NK-92 treated with Interleukin-12 subunit alpha and Interleukin-12 subunit beta, amount 100 ng/mL, for 24 hours (cell line): ENCODE measurements at places on chromosomes 1 and 21.

DNA sequence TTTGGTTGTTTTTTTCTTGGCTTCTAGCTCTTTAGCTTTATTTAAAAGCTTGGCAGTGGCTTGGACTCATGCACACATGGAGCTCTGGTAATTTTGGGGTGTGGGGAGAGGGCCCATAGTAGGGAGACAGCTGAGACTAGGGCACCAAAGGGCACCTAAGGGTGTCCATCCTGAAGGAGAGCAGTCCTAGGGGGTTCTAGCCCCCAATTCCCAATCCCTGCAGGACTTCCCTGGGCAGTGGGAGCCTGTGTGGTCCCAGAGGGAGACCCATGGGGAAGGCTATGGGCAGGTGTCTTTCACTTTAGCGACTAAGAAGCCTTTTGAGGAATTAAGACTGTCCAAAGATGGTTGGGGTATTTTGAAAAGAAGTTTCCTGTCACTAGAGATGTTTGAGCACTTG lies 6.9 kb downstream of the CYP4B1 start:
- DNase-seq: no peak

GRCh38 chr1:24127134-24127800 lies 15.3 kb upstream of the MYOM3 start:
- no peak for DNase-seq

- no peak for DNase-seq
These were observed 25.0 kb upstream of the EPHB2 start for GRCh38 chr1:22685591-22686059.

DNA sequence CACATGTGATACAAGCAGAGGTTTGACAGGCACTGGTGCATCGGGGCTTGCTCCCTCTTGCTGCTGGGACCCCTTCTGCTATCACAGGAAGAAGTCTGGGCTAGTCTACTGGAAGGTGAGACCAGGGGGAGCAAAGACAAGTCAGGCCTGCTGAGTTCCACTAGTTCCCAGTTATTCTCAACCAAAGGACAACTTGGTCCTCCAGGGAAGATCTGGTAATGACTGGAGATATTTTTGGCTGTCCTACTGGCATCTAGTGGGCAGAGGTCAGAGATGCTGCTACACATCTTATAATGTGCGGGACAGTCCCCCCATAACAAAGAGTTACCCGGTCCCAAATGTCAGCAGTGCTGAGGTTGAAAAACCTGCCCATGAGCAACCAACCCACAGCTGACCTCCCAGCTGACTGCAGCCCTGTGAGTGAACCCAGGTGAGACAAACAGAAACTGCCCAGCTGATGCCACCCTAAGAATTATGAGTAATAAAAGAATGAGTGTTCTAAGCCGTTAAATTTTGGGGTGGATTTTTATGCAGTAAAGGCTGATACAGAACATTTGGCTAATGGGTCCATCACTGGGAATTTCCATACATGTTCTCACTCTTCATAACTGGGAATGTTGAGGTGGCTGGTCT lies 71.6 kb downstream of the NENF start:
- DNase-seq: no peak

GRCh38 chr1:9826616-9827015 lies 2.9 kb upstream of the CLSTN1 start:
- no peak for DNase-seq

- no peak for DNase-seq
These were observed 296.9 kb upstream of the RUNX1 start for GRCh38 chr21:35345954-35346353.

DNA sequence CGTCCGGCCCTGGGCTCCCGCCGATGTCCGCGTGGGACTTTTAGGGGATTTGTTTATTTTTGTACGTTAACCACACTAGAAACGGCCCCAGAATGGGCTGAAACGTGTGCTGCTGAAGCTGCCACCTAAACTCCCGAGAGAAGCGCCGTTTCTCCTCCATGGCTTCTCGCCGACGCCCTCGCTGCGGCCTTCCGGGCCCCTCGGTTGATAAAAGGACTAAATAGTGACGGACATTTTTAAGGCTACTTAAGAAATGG lies 678 bp upstream of the PTTG1IP start:
- no peak for DNase-seq

DNA sequence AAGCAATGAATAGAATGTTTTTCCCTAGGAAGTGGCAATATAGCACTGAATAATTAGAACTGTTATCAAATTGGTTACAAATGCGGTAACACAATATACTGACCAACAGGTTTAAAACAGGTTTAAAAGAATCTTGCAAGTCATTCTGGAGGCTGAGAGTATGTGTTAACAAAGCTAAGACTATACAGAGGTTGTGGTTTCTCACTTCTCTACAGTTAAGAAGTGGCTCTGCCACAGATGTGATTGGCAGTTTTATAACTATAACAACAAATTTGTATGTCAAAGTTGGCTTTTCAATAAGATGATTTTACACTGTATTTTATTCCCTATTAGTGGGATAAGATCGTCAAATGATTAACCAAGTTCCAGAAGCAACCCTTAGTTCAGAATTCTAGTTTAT lies 7.1 kb downstream of the ANGEL2 start:
- no peak for DNase-seq
